ENCODE measurements at places on chromosomes 16 and 17.
A peak's percentile ranks its signal among the peaks of the same experiment; 100 is the strongest.

GRCh38 chr17:17815436-17816200, 21.2 kb downstream of the SREBF1 start:
- DNase-seq = no peak

DNA sequence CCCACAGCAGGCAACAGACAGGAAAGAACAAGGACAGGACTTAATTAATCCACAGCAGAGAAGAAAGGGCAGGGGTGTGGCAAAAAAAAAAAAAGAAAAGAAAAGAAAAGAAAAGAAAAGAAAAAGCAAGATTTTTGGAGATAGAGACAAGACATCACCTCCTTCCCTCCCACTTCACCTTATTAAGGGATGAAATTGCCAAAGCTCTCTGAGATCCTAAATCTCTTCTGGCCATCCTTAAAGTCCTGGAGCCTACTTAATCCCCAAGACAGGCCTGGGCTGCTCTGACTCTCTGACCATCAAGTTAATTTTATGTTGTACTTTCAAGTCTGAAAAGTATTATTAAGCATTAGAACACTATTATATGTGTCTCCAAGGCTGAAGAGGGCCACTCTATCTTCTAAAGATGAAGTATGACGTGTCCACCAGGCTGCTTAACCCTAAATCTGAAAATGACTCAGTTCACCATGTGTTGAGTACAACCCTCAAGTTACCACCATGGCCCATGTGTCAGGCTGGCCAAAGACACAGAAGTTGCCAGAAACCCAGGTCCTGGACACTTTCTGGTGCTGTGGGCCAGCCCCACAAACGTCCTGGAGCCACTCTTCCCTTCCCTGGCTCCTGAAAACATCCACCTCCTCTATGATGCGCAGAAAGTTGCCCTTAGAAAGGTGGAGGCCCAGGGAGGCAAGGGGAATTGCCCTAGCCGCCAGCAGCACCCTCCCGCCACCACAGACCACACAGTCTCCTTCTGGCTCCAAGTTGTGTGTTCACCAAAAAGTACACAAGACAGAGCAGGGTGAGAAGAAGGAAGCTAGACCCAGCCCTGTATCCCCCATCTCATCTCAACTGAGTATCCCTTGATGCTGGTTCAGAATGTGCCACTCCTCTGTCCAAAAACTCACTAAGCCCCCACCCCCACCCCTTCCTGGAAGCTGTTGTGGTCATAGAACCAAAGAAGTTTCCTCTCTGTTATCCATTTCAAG, 2.7 kb downstream of the SOCS1 start:
- DNase-seq = no peak

- DNase-seq = no peak
Observed at GRCh38 chr16:66154801-66155200, 211.7 kb upstream of the CDH5 start.

GRCh38 chr16:7400117-7400890, 67.7 kb downstream of the RBFOX1 start:
- DNase-seq = no peak

- DNase-seq = no peak
Observed at GRCh38 chr16:51383909-51384308, 232.8 kb upstream of the SALL1 start.

DNA sequence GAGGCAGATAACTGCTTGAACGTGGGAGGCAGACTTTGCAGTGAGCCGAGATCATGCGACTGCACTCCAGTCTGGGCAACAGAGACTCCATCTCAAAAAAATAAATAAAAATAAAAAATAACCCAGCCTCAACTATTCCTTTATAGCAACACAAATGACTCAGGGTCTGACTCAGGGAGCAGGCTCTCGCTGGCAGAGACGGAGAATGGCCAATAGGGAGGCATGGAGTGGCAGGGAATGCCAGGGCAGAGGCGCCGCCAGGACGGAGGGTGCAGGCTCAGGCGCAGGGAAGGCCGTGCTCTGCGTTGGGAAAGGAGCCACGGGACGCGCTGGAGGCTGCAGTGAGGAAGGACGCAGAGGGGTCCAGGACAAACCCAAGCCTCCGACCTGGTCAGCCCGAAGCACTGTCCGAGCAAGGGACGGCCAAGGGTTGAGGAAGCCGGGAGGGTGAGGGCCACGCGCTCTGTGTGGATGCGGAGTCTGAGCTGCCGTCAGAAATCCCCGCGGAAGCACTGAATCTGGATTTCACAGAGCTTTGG, 40.3 kb downstream of the PKD1 start:
- DNase-seq = no peak

DNA sequence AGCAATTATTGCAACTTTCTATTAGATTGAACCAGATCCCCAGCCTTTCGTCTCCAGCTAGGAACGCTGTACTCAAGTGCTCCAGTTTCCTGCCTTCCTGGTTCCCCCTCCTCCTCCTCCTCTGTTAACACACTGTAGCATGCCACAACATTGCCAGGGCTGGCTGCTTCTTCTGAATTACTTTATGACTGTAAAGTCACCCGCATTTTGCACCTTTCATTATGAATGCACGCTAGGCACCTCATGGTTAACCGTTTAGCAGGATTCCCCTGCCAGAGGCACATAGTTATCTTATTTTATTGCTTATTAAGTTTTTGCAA, 4.5 kb downstream of the ZNF423 start:
- DNase-seq = no peak

- no peak for DNase-seq
Observed at GRCh38 chr17:30248786-30249185, 13.3 kb upstream of the SLC6A4 start.

- no peak for DNase-seq
Observed at GRCh38 chr17:66426397-66427033, 124.1 kb downstream of the PRKCA start.

DNA sequence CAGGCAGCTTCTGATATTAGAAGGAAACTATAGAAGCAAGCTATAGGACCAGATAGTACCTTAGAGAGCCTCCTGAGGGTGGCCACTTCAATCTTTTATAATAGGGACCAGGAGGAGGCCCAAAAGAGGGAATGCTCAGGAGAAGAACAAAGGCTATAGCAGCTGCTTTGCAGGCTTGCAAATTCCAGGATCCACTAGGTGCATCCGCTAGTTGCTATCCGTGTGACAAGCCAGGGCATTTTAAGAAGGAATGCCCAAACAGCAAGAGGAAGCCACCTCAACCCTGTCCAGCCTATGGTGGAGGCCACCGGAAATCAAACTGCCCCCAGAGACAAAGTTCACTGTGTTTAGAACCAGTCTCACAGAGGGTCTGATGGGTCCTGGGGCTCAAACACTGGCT, 192.6 kb upstream of the KIF2B start:
- no peak for DNase-seq

DNA sequence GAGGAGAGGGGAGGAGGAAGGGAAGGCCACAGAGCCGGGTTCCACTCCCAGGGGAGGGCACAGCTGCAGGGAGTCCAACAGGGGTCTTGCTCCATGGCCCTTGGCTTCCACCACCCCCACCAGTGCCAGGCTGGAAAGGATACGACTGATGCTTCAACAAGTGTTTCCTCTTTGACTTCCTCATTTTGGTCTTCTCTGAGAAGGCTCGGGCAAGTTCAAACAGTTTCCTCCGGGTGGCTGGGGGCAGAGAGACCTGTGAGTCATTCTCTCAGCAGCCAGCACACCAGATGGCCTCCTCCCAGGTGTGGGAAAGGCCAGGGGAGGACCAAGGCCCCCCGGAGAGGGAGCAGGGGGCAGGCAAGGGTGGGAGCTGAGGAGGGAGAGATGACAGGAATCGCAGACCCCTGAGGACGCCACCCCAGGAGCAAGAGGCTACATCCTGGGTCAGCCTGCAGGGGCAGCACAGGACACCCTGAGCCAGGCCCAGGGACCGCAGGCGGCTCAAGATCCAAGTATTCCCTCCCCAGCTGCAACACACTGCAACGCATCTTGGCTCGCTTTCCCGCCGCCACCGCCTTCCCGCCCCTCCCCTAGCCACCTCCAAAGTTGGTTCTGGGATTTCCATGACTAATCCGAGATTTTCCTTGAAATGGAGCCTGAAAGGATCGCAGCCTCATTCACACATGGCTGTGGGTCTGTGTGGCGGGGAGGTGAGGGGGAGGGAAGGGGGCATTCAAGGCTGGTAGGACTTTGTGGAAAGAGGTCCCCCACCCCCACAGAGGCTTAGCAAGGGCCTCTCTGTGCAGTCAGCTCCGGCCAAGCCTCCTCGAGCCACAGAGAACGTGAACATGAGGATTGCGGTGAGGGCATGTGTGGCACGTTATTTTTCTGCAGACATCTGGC, 18.4 kb upstream of the MRPS23 start:
- DNase-seq = peak; percentile 86

- DNase-seq = no peak
Observed at GRCh38 chr17:6191405-6192324, 121.5 kb downstream of the WSCD1 start.

DNA sequence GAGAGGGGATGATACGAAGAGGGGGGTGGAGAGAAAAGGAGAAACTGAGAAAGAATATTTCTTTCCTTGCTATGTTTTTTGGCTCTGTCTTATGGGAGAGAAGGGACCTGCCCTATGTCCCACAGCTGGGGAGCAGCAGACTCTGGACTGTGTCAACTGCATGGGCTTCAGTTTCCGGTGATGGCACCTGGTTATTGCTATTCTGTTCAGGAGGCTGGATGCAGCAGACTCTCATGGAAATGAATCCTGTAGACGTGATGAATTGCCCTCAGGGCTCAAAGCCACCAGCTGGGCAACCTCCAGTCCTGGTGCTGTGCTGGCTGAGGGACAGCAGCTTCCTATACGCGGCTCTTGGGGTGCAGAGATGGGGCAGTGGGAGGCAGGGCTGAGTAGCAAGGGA, 121.2 kb downstream of the HAPSTR1 start:
- DNase-seq = no peak
